ENCODE measurements at places on chromosomes 12 and 14.

- peak; percentile 57 for DNase-seq
Observed at GRCh38 chr14:91870001-91870400, 2.7 kb upstream of the TC2N start.

DNA sequence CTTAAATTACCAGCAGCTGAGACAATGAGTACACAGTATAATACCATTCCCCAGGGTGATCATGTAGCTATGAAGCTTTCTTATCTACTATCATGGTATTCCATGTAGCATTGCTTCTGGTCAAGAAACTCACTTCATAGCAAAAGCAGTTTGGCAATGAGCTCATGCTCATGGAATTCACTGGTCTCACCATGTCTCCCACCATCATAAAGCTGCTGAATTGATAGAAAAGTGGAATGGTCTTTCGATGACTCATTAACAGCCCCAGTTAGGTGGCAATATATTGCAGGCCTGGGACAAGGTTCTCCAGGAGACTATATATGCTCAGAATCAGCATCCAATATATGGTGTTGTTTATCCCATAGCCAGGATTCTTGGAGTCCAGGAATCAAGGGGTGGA, 553.7 kb downstream of the FOXG1 start:
- DNase-seq: no peak

DNA sequence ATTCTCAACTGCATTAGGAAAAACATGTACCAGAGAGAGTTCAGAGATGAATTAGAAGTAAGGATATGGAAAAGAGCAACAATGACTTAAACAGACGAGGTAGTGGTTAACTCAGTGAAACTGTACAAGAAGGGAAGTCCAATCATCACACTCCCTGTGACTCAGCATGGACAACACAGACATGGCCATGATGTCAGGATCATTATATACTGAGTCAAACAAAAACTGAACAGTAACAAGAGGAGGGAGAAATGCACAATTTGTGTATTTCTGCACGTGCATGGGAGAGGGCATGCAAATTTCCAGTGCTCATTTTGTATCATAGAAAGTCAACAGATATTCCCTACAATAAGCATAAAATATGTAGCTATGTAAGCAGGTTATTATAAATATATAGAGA, 1037.8 kb downstream of the BCL11B start:
- no peak for DNase-seq

GRCh38 chr14:22593189-22593588, 4.2 kb upstream of the DAD1 start:
- no peak for DNase-seq

GRCh38 chr14:30299915-30300314, 259.0 kb upstream of the G2E3 start:
- DNase-seq: no peak

- DNase-seq: no peak
Observed at GRCh38 chr14:49920935-49921334, 28.1 kb downstream of the ARF6 start.

DNA sequence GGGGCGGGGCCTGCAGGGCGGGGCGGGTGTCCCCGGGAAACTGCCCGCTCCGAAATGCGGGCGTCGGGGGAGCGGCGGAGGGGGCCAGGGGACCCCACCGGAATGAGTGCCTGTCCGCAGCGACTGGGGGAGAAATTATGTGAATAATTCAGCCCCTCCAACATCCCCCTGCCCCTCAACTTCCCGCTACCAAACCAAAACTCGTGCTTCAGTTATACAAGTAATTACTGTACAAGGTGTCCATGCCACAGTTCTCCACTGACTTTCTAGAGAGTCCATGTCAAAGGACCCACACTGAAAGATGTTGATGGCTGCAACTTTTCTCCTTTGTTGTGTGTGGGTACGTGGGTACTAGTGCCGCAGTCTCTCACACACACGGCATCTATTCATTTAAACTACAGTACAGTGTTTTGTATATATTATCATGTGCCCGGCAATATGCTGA, 414 bp upstream of the CDK17 start:
- DNase-seq: no peak

DNA sequence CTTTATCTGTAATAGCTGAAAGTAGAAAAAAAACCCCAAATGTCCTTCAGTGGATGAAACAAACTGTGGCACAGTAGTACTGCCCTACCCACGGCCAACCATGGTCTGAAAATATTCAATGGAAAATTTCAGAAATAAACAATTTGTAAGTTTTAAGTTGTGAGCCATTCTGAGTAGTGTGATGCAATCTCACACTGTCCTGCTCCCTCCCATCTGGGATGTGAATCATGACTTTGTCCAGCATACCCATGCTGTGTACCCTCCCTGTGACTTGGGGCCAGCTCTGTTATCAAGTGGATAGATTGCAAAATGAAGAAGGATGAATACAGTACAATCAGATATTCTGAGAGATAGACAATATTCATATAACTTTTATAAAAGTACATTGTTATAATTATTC, 106.2 kb downstream of the SMOC1 start:
- no peak for DNase-seq

DNA sequence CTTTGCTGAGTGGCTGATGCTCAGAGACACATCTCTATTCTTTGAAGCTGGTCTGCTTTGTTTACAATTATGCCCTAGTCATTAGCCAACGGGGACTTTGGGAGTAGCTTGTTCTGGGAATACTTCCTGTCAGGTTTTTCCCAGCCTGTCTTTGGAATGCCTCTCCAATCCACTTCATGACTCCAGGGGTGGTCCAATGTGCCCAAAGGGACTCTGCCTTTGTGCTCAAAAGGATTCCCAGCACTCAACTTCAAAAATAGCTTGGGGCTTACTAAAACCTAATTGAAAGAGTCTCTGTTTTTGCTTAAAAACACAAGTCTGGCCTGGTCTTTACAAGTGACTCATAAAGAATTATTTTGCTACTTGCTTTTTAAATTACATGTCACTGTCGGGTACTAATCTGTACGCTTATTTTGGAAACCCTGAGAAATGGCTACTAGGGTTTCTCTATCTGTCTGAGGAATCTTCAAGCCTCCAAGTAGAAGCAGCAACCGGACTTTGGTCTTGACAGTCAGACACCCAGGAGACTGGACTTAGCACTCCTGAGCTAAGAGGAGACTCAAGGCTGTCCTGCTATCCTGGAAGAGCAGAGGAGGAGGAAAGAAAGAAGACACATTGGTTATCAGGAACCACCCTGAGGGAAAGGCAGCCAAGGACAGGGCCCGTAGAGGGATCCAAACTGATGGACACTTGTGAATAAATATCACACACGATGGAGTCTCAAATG, 20.7 kb downstream of the PHLDA1 start:
- no peak for DNase-seq

DNA sequence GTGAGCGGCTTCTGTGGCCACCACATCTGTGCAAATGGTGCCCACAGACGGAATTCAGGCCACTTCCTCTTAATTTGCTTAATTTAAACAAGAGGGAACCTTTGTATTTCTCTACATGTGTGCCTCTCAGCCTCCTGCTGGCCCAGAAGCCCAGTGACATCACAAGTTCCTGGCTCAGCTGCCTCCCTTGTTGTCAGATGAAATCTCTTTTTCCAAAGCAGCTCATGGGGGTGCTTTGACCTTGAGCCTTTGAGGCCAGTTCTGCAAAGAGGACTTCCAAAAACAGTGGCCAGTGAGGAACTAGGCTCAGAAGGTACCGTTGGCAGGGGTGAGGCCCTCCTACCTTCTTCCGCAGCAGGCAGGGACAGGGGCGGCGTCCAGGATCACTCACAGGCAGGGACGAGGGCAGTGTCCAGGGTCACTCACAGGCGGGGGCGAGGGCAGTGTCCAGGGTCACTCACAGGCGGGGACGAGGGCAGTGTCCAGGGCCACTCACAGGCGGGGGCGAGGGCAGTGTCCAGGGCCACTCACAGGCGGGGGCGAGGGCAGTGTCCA, 35.0 kb upstream of the GALNT9 start:
- DNase-seq: no peak

DNA sequence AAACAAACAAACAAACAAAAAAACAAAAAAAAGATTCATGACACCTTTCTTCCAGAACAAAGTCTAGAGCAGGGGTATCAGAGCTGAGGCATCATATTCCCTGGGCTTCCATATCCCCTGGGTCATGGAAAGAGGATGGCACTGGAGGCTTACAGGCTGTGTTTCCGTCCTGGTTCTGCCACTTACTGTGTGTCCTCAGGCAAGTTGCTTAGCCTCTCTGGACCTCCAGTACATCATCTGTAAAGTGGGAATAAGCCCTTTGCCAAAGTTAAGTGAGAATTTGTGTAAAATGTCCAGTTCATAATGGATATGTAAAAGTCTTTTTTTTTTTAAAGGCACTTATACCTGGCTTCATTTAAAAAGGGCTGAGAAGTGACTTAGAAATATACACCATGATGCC, 62.0 kb upstream of the FAM222A start:
- no peak for DNase-seq

GRCh38 chr12:12350868-12351463, 924 bp upstream of the MANSC1 start:
- DNase-seq: no peak

- DNase-seq: no peak
Observed at GRCh38 chr14:90489916-90490719, 93.3 kb downstream of the CALM1 start.

DNA sequence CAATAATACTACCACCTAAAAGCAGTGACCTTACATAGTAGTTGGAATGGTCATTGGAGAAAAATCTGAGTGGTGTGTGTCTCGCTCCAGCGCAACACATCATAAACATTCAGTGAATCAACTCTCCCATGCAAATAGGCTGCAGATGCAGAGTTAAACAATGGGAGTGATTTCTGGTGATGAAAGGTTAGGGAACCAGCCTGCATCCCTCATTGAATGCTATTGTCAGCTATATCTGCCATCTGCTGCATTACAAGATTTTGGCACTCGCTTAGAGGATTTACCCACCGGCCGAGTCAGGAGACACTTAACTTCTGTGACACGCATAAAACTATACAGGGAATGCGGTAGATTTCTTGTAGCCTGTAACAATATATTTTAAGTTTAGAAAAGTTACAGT, 900.9 kb downstream of the FLRT2 start:
- no peak for DNase-seq

GRCh38 chr12:14915736-14916135, 22.6 kb downstream of the ERP27 start:
- no peak for DNase-seq

DNA sequence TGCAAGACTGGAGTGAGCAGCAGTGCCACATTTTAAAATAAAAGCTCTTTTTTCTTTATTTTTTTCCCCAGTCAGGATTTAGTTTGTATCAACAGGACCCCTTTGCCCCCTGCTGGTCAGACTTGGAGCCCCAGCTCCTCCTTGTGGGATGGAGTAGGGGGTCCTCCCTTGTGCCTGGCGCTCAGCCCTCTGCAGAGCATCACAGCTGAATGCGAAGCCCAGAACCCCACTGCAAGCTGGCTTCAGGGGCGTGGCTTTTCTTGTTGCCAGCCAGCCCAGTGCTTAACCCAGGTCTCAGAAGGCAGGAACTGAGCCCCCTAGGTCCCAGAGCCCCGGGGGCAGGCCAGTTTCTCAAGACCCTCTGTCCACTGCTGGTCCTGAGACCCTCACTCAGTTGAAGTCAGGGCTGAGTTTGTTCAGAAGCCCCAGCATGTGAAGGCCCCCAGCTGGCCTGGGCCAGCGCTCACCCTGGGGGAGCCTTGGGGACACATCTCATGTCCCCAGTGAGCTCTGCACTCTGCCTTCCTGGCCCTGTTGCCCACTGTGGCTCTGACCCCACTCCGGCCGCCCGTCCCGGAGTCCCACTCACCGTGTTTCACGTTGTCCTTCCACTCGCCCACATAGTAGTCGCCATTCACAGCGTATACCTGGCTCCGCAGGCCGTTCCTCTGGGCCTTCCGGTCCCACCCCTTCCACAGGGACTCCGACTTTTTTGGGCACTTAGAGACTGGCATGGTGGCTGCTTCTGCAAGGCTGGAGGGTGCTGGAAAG, 519 bp downstream of the MORN3 start:
- DNase-seq: peak; percentile 51

DNA sequence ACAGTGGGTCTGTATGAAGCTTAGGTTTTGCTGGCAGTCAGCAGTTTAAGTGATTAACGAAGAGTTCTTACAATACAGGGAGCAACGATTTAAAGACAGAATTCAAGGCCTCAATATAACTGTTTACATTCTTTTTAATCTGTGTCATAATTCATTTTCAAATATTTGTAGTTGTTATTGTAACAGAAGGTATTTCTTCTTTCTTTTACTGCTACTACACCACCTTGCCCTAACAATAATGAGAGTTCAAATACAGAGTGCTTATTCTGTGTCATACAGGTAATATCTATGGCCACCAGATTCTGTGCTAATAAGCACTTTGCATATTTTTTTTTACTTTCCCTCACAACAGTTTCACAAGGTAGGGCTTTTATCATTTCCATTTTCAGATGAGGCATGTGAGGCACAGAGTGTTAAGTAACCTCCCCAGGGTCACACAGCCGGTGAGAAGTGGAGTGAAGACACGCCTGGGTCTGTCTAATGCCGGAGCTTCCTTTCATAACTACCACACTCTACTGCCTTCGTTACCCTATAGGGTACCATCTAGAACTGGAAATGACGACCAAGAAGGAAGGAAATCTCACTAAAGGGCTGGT, 81.9 kb downstream of the PELI2 start:
- DNase-seq: no peak

GRCh38 chr14:95255487-95255886, 64.2 kb downstream of the CLMN start:
- DNase-seq: no peak

DNA sequence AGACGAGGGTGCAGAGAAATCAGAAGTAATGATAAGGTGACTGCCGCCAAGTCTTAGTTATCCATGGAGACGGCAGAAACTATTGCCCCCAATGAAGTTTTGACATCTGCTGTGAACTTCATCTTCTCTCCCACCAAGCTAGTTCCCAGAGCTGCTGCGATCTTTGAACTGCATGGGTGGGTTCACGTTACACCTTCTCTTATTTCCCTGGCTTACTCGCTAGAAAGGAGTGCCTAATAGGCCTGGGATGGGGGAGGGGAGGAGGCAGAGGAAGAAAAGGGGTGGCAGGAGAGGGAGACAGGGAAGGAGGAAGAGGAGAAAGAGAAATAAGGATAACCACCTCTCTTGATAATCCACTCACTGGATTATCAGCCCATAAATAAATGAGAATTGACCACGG, 157.1 kb downstream of the NTF3 start:
- DNase-seq: no peak

DNA sequence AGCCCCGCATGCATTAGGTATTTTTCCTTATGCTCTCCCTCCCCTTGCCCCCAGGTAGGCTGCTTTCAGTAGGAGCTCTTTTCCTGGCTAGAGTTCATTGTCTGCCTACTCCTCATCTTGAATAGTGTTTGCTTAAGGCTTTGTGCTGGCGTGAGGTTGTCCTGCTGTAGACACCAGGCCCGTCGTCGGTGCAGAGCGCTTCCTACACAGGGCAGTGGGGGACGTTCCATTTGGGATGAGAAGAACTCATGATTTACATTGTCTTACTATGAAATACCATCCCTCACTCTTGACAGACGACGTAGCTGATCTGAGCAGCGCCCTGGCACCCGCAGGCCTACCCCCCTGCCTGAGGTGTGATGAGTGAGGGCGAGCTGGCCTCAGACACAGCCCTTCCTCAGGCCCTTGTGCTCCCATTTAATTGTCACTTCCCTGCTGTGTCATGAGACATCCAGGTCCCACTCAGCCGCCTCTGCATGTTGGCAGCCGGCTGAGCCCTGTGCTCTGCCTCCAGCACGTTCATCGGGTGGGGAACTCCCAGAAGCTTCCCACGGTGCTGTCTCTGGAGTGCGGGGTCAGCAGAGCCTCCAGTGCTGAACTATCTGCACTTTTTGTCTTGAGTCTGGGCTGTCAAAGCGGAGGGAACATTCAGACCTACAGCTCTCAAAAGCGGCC, 76.0 kb downstream of the WDR20 start:
- no peak for DNase-seq
